ENCODE measurements at places on chromosomes 7 and 10. TPM values are rescaled to one million over a fixed set of nuclear protein-coding genes. Genes with fewer than 3 reads are reported as not detected.

Gene CNNM1
- 0.83 TPM for total RNA-seq

DNA sequence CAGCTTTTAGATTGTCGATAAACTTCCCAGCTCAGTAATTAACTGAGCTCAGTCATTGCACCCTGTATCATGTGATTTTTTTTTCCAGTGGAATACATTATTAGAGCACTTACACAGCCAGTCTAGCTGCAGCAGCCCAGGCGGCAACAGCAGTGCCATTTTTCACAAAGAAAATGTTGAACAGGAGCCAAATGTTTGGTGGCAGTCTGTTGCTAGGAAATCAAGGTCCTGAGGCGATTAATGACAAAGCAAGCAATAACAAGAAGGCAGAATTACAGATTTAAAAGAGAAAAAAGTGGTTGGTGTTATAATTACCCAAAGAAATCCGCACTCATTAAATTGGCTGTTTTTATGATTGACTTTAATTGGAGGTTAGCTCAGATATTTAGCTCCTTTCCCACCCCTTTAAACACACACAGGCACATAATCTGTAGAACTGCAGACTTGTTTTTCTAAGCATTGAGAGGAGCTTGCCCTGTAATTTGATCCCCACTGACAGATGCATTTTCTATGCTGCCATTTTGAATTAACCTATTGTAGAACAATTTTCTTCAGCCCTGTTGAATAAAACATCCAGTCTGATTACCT, 267.4 kb downstream of the ADK start:
- no peak overlapping the region for H3K27ac ChIP-seq
- H3K36me3 ChIP-seq = peaks cover 5% of the 10 kb centered on the region

GRCh38 chr7:111931016-111931517, 275.1 kb downstream of the DOCK4 start:
- H3K36me3 ChIP-seq = no peaks in the 10 kb centered on the region
- no peak overlapping the region for H3K4me3 ChIP-seq
- no peak overlapping the region for H3K27ac ChIP-seq
- no peaks in the 10 kb centered on the region for H3K4me1 ChIP-seq

DNA sequence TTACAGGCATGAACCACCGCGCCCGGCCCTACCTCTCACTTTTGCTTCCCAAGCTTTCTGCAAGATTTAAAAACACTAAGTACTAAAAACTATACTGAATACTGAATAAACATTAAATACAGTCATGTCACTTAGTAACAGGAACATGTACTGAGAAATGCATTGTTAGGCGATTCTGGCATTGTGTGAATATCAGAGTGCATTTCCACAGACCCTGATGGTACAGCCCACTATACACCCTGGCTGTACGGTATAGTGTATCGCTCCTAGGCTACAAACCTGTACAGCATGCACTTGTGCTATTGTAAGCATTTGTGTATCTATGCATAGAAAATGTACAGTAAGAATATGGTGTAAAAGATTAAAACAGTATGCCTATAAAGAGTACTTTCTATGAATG, 29.1 kb downstream of the PDIA4 start:
- no peak overlapping the region for H3K4me3 ChIP-seq
- H3K27ac ChIP-seq = no peak overlapping the region
- H3K27me3 ChIP-seq = no peaks in the 10 kb centered on the region
- DNase-seq = no peak
- peaks cover 15% of the 10 kb centered on the region for H3K36me3 ChIP-seq

Gene CD36
- not detected for total RNA-seq

DNA sequence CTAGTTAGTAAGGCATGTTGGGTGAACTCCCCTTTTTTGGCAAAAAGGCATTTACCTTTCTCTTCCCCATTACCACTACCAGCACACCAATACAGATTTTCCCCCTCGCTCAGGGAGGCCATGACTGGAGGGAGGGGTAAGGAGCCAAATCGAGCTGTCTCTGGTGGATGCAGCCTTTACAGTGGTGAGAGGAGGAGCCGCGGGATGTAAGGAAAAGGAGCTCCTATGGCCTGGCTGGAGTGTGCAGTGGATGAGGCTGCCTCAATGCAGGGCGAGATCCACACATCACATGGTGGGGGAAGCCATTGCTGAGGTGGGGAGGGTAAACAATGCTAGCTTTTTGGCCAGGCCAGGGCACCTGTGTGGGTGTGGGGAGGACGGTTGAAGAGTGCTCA, 416.2 kb downstream of the EXOC4 start:
- H3K27ac ChIP-seq = no peak overlapping the region
- no peak overlapping the region for H3K4me3 ChIP-seq
- H3K27me3 ChIP-seq = no peaks in the 10 kb centered on the region
- no peak for DNase-seq
- no peaks in the 10 kb centered on the region for H3K4me1 ChIP-seq

Gene POU6F2
- not detected for total RNA-seq

GRCh38 chr7:137241655-137242360, 101.7 kb downstream of the PTN start:
- no peak overlapping the region for H3K4me3 ChIP-seq
- DNase-seq = no peak
- H3K27ac ChIP-seq = no peak overlapping the region
- H3K27me3 ChIP-seq = no peaks in the 10 kb centered on the region

DNA sequence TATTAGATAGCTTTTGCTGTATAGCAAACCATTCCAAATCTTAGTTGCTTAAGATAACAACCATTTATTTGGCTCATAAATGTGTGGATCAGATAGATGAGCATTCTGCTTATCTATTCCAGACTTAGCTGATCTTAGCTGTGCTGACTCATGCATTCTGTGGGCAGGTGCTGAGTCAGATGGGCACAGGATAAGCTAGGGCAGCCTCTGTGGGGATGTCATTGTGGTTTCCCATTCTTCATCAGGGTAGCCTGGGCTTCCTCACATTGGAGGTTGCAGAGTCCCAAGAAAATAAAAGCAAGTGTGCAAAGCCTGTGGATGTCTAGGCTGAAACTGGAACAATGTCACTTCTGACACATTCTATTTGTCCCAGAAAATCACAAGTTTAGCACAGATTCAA, 917.0 kb downstream of the TYW1 start:
- no peak for DNase-seq
- H3K4me1 ChIP-seq = peaks cover 6% of the 10 kb centered on the region
- peaks cover 3% of the 10 kb centered on the region for H3K36me3 ChIP-seq
- no peak overlapping the region for H3K4me3 ChIP-seq
- H3K27me3 ChIP-seq = no peaks in the 10 kb centered on the region
- H3K27ac ChIP-seq = no peak overlapping the region

Gene OR6B1
- total RNA-seq = not detected

Gene LIPN
- total RNA-seq = not detected

DNA sequence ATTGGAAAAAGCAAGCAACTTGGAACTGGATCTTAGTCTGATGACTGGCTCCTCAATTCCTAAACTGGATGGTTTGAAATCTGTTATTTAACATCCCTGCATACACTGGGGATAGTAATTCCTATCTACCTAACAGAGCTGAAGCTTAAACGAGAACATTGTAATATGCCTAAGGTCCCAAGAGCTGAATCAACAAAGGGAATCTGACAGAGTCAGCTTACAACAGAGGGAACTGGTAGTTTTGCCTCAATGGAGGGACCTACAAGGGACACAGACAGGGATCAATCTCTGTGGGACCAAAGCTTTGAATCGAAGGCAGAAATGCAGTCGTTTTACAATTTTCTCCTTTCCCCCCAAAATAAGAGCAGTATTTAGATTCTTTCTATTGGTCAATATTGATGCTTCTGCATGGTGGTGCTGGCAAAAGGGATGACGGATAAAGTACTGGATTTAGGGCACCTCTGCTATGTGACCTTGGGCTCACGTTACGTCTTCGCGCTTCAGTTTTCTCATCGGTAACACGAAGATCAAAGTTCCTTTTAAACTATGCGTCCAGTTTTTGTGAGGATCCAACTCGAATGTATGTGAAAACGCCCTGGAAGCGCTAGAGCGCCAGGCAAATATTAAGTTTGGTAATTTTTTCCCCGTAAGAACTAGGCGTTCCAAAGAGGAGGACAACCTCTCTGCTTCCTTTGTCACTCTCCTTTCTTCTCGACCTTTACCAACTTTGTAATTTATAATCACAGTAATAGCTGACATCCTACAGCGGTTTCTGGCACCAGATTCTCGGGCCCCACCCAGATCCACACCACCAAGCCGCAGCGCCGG, 1.1 kb downstream of the ACTR1A start:
- H3K4me3 ChIP-seq = no peak overlapping the region
- DNase-seq = no peak
- H3K27me3 ChIP-seq = no peaks in the 10 kb centered on the region

DNA sequence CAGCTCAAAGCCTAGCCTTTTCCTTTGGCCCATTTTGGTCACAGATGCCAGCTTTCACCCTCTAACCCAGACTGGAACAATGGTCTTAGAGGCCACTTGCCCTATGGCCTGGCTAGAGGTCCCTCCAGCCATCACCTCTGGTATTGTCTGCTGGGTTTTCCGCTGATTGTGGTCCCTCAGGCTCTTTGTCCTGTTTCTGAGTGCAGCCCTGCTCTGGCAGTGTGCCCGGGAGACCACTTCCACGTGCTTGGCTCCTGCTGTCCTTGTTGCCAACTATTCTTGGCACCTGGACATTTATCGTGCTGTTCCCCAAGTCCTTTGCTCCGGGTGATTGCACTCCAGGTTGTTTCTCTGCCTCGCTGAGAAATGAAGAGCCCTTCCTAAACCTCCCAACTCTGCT, 53.3 kb upstream of the FAM180A start:
- H3K36me3 ChIP-seq = no peaks in the 10 kb centered on the region
- H3K4me3 ChIP-seq = no peak overlapping the region
- H3K4me1 ChIP-seq = peaks cover 4% of the 10 kb centered on the region
- peaks cover 9% of the 10 kb centered on the region for H3K27me3 ChIP-seq
- DNase-seq = no peak
- H3K27ac ChIP-seq = no peak overlapping the region

GRCh38 chr7:135320268-135320667, 86.6 kb downstream of the STRA8 start:
- H3K4me1 ChIP-seq = no peaks in the 10 kb centered on the region
- H3K27ac ChIP-seq = no peak overlapping the region
- DNase-seq = no peak
- no peaks in the 10 kb centered on the region for H3K27me3 ChIP-seq

Gene CEP55
- total RNA-seq = 45.0 TPM

Data from activated CD8-positive, alpha-beta T cell treated with anti-CD3 and anti-CD28 coated beads for 36 hours (primary cell).